Fibroblast of skin of abdomen (primary cell): ENCODE measurements at places on chromosomes 7 and 10.

DNA sequence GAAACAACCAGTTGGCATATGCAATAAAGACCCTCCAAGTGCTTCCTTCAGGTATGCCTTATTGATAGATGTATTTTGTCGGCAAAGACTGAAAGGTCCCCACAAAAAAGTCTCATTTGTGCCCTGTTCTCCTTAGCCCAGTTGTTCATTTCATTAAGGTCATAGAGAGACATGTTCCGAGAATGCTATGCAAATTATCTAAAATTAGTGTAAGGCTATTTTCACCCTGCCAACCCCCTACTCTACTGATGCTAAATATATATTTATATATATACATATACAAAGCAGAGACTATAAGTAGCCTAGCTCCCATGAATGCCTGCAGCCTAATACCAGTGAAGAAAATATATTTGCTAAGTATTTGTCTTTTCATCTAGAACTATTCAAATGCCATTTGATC, 96.7 kb upstream of the ADO start:
- no peak for DNase-seq

- no peak for DNase-seq
Measured at GRCh38 chr10:132906836-132907235, 35.5 kb downstream of the CFAP46 start.

DNA sequence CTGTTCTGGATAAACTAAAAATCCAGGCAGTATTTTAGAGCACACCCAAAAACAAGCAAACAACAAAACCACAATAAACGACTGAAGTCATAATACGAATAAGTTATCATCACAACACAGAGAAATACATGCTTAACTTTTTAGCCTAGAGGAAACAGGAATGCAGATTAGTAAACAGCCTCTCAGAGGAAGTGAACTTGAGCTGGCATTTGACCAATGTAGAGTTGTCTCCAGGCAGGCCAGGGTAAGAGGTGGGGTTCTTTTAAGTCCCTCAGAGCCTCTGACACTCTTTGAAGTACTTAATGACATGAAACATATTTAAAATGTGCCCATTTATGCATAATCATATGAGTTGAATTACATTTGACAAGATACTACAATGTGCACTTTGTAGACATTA, 43.3 kb upstream of the PLXDC2 start:
- no peak for DNase-seq

DNA sequence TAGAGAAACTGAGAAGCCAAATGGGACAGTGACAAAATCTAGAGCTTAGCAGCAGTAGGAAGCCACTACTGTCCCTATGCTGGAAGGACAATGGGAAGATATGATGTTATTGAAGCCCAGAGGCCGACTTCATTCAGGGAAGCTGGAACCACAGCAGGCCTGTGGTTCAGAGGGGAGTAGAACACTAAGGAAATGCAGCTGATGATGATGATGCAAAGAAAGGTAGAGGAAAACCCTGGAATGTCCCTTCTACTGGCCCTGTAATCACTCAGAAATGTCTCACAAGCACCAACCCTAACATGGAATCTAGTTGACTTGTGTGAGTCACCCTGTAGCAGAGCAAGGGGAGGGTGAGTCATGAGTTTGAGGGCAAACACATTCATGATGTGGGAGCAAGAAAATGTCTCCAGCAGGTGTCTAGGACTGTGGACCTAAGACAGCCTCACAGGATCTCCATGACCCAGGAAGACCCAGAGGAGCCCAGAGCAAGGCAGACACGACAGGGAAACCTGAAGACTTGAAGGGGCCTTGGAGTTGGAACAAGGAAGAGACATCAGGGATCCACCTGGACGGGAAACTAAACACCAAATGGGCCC, 37.0 kb upstream of the LRRC17 start:
- DNase-seq, result peak; percentile 99

- peak; percentile 83 for DNase-seq
Measured at GRCh38 chr10:96130326-96130995, 364 bp downstream of the ZNF518A start.
